Activated CD4-positive, alpha-beta T cell treated with anti-CD3 and anti-CD28 coated beads, Interleukin-2, amount 10 ng/mL, durations not matched to agents 7 days and 5 days (primary cell): ENCODE measurements at places on chromosomes 7 and 10. TPM values are rescaled to one million over a fixed set of nuclear protein-coding genes. Genes with fewer than 3 reads are reported as not detected.
A peak's percentile ranks its signal among the peaks of the same experiment; 100 is the strongest.

DNA sequence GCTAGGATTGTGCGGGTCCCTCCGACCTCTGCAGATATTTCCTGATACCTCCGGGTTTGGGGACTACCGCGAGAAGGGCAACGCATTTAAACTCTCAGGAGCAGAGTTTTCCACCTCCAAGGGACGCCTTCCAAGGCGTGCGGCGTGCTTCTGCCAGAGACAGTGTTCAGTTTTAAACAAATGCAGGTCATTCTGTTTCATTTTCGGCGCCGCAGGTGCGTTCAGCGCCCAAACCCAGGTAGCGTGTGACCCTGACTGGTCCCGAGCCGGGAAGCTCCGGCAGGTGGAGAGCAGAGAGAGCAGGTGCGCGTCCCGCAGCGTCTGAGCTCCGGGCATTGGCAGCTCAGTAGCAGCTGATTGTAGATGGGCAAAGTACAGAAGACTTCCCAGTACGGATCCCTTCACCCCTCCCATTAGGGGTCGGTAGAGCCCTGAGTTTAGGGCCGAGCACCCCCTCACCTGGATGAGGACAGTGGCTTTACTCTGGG is 1.4 kb upstream of the CYP26A1 start:
- H3K36me3 ChIP-seq = no peaks in the 10 kb centered on the region
- H3K27ac ChIP-seq = no peak overlapping the region
- H3K27me3 ChIP-seq = peaks cover 88% of the 10 kb centered on the region
- no peak for DNase-seq
- H3K4me3 ChIP-seq = no peak overlapping the region

- H3K4me1 ChIP-seq = peaks cover 10% of the 10 kb centered on the region
- DNase-seq = no peak
- no peak overlapping the region for H3K4me3 ChIP-seq
- H3K27me3 ChIP-seq = no peaks in the 10 kb centered on the region
- H3K27ac ChIP-seq = peak overlapping the region; percentile 23
Observed at GRCh38 chr7:17807242-17807641, 133.1 kb downstream of the SNX13 start.

DNA sequence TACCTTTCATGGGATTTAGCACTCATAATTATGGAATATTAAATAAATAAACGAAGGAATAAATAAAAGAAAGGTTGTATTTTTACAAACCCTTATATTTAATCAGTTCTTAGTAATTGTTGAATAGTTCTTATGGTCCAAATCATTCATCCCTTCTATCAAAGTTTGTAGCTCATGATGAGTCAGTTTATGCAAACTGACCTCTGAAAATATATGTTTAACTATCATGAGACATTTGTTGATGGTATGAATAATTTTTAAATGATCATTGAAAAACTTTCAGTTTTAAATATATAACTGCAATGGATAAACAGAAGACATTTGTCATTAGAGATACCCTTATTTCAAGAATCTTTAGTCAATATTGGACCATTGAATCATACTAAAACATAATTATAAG is 411.2 kb upstream of the LRRTM3 start:
- no peaks in the 10 kb centered on the region for H3K4me1 ChIP-seq
- H3K4me3 ChIP-seq = no peak overlapping the region
- DNase-seq = no peak
- no peak overlapping the region for H3K27ac ChIP-seq

ANAPC16 gene
- 87.1 TPM for total RNA-seq

GSTO2 gene
- 1.3 TPM for total RNA-seq
